Panc1 (cell line): ENCODE measurements at places on chromosomes 7 and 10.

DNA sequence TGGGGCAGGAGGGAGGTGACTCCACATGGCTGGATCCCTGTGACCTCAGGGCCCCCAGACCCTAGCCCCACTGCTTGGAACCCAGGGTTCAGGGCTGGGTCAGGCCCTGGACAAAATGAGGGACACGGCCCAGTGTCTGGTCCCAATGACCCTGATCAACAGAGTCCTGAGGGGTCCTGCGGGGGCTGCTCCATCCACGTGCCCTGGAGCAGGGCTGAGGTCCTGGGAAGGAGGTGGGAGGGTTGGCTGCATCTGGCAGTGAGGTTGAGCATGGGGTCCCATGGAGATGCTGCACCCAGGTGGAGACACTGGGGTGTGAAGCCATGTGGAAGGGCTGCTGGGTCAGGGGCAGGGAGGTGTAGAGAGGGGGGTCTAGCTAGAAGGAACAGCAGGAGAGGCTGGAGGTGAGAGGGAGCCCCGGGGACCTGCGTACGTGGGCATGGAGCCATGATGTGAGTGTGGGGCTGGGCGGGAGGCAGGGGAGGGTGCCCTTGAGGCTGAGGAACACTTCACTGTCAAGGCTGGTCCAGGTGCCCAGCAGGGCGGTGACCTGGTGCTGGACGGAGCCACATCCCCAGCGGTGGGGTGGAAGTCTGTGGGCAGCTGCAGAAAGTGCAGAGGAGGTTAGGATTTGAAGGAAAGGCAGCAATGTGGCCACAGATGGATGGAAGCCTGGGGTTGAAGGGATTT is 604 bp downstream of the SCART1 start:
- no peak for DNase-seq

GRCh38 chr7:104723001-104723400 is 291.0 kb upstream of the KMT2E start:
- no peak for DNase-seq

DNA sequence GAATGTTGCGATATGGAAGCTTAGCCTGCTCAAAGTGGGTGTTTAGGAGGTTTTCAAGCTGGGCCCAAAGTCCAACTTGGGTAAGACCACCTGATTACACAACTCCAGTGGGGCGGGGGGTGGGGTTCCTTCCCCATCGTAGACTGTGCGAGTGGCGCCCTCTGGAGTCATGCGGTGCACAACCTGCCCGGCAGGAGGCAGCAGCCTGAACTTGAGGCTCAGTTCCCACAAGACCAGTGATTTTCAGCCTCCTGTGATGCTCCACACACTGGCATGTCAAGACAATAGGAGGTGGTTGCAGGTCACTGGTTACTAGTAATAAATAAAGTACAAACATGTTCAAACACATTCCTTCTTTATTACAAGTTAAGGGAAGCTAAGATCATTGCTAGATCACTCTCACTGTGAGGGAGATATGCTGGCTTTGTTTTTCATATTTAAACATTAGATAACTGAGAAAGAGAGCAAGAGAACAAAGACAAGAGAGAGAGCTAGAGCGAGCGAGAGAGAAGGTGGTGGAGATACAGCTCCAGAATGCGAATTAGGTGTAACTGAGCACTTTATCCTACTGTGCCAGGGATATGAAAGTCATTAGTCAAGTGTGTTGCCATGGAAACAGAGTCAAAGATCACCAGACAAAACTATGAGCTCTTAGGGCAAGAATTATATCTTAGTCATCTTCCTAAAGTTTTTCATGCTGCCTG is 97.4 kb upstream of the BMPER start:
- DNase-seq = no peak

- no peak for DNase-seq
Observed at GRCh38 chr7:43533801-43534479, 49.0 kb upstream of the STK17A start.

- DNase-seq = no peak
Observed at GRCh38 chr7:84900215-84900614, 286.6 kb downstream of the SEMA3D start.

DNA sequence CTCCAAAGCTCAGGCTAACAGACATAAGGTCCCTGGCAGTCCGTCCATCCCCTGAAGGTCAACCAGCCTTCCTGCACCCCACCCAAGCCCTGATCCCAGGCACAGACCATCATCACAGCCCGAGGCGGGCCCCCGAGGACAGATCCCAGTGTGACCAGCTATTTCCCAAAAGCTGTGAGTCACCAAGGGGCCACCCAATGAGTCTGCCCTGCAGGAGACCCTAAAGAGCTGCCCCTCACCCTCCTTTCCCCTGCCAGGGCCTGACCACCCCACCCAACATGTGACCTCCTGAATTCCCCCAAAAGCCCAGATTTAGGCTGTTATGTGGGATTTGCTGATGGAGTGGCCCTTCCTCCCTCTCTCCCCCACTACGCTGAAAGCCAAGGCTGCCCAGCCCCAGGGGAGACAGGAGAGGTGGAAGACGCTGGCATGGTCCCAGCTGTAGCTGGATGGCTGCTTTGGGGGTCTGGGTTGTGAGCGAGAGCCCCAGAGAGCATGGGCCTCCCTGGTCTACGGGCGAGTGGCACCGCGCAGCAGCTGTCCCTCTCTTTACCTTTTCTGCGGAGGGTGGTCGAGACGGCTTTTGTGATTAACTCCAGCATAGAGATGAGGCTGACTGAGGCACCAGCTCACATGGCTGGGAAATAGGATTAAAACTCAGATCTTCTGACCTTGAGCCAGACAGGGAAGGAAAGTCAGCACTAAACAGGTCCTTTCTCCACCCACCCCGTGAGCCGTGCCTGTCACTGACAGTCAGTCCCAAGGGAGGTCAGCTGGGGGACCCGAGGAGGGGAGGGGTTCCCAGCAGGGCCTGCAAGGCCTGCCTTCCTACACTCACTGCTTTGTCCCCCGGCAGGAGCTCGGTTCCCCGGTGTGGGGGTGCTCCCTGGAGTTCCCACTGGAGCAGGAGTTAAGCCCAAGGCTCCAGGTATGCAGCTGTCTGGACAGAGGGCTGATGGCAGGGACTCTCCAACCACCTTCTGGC is 16.7 kb downstream of the ELN start:
- DNase-seq = no peak

DNA sequence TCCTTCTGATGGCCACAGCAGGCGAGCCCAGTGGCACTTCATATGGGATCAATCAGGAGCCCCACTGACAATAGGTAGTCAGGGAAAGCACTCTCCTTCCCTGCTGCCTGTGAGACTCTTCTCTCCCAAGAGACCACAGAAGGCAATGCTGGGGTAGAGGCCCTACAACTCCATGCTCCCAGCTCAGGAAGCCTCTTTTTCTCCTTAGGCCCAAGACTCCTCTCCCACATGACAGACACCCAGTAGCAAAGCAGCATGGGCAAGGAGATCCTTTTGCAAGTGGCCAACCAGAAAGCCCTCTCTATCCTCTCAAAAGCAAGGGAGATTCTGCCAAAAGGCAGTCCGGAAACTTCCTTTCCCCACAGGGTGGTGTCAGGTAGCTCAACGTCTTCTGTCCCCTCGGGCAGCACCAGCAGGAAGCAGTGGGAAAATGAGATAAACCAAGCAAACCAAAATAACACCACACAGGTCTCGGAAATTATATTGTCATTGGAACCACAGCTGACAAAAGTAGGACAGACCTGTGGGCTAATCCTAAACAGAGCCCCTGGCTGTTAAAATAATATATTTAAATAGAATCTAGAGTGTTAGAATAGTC is 172.7 kb upstream of the GDF10 start:
- DNase-seq = no peak

DNA sequence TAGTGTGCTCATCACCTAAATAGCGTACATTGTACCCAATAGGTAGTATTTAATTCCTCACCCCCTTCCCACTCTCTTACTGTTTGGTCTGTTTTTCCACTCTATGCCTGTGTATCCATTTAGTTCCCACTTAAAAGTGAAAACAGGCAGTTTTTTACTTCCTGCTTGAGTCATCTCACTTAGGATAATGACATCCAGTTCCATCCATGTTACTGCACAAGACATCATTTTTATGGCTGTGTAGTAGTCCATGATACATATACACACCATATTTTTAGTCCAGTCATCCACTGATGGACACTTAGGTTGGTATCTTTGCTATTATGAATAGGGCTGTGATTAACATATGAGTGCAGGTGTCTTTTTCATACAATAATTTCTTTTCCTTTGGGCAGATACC is 10.1 kb downstream of the STK17A start:
- no peak for DNase-seq

GRCh38 chr10:78578929-78579328 is 489.8 kb upstream of the ZMIZ1 start:
- no peak for DNase-seq

DNA sequence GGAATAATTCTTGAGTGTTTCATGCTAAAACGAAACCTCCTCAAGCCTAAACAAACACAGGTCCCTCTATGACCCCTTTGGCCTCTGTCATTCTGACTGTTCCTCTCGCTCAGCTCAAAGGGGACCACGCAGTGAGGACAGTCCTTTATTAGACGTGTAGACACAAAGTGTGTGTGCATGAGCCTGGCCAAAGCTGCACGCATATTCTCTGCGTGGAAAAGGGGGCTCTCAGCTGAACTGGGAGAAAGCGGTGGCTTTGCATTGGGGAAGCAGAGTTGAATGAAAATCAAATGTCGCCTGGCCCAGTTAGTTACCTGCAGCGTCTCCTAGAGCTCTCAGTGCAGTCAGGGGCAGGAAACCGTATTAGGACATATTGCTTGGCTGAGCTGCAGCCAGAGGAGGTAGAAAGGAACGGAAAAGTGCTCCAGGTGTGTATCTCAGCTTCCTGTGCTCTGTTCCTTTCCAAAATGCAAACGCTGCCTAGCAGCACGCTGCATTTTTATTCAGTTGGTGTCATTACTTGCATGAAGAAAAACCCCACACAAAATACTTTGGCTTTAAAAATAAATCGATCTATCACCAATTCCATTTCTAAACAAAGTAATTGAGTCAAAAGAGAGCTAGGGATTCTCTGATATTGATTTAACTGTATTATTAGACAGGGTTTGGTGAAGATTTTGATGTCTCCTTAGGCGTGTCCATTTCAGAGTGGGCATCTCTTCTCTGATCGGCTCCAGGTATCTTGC is 4.9 kb downstream of the GATA3 start:
- no peak for DNase-seq

DNA sequence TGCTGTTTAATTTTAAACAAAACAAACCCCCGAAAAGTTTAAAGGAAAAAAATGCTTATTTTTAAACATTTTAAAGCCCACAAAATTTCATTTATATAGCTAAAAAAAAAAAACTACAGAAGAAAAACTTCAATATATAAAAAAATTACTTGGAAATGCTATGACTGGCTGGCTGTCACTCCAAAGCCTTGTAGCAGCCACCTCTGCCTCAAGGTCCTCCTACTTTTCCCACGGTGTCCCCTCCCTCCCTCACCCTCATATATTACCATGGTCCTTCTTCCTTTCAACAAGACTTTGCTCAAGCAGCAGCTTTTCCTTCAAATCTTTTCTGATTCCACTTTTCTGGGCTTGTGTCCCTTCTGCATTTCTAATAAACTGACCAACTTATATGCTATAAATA is 122.0 kb downstream of the TPK1 start:
- DNase-seq = no peak

GRCh38 chr10:94353336-94353735 is 9.4 kb downstream of the NOC3L start:
- DNase-seq = no peak

GRCh38 chr10:6045314-6045848 is 16.8 kb downstream of the IL2RA start:
- DNase-seq = no peak

DNA sequence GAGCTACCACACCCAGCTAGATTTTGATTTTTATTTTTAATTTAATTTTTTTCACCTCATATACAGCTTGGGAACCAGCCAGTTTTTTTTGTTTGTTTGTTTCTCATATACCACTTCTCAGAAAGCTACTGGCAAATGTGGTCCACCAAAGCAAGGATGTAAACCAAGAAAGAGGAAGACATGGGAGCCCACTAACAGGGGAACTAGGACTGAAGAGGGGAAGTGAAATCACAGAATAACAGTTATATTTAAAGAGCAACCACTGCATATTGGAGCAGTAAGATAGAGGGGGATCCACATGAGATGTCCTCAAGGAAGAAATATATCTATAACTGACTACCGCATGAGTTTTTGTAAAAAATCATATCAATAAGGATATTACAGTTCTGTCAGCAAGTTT is 10.5 kb downstream of the CPVL start:
- no peak for DNase-seq

DNA sequence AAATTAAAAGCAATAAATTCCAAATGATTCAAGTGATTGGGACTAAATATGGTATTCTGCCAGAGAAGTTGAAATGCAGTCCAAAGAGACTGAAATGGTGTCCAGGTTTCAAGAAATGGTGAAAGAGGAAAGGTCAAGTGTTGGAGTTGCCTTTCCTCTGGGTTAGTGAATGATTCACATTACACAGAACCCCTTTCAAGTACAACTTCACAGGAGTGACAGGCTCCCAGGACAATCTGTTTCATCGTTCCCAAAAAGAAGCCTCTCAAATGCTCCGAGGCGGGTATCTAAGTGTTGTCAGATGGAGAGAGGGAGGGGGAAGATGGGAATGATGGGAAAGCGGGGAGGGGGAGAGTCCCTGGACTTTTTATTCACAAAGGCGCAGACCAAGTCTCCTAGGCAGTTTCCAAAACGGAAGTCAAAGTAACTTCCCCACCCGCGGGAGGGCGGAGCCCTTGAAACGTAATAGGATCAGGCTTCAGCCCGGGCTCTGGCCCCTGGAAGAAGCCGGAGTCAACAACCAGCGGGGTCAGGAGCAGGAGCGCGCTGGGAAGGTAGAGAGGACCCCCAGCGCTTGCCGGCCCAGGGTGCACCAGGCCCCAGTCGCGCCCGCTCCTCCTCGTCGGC is 754 bp downstream of the SLC25A13 start:
- DNase-seq = peak; percentile 58

DNA sequence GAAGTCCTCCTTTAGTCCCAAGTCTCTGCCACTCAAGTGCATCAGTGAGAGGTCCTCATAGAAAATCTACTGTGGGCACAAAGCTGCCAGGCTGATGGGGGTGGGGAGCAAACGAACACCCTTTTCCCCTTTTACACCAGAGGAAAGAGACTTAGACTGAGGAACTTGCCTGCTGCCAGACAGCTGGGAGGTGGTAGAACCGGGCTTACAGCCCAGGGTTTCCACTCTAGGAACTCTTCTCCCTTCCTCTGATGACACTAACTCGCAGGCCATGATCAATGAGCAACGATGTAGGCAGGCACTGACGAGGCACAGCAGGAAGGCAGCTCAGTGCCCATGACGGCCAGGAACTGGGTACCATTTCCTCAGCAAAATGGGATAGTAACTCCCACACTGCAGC is 11.0 kb upstream of the SH2D4B start:
- no peak for DNase-seq

DNA sequence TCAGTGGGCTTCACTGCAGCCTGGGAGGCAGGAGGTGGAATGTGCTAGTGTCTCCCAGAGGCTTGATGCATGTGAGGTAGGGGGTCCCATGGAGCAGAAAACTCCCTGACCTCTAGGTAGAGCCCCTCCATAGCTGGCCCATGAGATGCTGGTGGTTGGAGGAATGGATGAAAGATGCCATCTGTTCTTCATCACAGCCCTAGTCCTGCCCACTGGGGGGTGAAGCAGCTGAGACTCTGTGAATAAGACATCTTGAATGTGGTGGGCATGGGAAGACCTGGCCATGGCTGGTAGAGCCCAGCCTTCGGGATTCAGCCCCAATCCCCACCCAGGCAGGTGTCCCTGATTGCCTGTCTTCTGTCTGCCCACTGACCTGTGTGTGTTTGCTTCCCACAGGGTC is 92.5 kb downstream of the COL13A1 start:
- DNase-seq = no peak
